Right atrium auricular region (tissue), 2 donors: ENCODE measurements at places on chromosomes 3 and 15. TPM values are rescaled to one million over a fixed set of nuclear protein-coding genes. Genes with fewer than 3 reads are reported as not detected.

PGBD4 gene
- total RNA-seq = 2.0 TPM

CD200 gene
- 12.1 TPM for total RNA-seq

BNC1 gene
- 5.4 TPM for total RNA-seq

RNF111 gene
- total RNA-seq = 9.3 TPM

GRCh38 chr15:74158855-74159650 lies 14.5 kb upstream of the ISLR start:
- DNase-seq = no peak

DNA sequence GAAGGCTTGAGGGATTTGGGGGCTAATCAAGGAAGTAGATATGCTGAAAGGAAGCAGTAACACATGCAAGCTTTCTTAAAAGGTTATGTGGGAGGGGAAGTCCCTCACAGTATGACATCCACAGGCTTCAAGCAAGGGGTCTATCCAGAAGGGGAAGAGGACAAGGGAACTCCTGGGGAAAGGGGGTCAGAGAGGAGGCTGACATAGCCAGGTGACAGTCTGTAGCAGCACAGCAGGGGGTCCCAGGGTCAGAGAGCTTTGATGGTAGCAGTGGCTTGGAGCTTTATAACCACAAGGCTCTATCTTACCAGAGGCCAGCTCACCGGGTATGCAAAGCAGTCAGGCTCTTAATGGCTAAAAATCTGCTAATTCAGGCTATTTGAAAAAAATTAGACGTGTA lies 150.6 kb upstream of the NSMCE3 start:
- DNase-seq = no peak

DNA sequence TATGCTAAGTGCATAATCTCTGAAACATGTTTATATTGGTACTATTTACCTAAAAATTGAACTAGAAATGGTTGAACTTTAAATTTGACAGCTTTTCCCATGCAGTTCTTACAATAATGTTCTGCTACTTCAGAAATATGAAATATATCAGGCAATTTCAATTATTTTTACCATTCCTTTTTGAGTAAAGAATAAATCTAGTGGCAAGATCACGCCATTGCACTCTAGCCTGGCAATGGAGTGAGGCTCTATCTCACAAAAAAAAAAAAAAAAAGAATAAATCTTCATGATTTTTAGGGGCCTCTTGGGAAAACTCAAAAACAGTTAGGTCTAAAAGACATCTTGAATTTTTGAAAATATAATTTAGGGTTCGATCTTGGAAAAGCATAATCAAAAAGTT lies 10.6 kb upstream of the DNAAF4 start:
- DNase-seq = no peak

DNA sequence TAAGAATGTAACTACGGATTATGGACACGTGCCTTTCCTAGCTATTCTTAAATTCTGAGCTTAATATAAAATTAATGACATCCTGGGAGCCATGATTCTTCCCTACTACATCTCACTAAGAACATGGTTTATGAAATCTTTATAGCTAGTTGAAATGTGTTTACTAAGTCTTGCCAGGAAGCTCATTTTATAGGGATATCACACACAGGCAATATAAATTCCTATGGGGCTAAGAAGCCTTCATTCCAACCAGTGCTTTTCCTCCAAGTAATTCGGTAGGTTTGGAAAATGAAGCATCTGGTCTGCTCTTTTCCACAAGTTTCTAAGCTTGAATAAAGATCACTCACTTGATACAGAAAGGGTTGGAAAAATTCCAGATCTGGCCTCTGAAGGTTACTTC lies 802.6 kb downstream of the FHIT start:
- DNase-seq = no peak
